ENCODE measurements at places on chromosomes 7 and 10.

GRCh38 chr7:16744518-16745250 is 8.9 kb upstream of the TSPAN13 start:
- no peak for DNase-seq

DNA sequence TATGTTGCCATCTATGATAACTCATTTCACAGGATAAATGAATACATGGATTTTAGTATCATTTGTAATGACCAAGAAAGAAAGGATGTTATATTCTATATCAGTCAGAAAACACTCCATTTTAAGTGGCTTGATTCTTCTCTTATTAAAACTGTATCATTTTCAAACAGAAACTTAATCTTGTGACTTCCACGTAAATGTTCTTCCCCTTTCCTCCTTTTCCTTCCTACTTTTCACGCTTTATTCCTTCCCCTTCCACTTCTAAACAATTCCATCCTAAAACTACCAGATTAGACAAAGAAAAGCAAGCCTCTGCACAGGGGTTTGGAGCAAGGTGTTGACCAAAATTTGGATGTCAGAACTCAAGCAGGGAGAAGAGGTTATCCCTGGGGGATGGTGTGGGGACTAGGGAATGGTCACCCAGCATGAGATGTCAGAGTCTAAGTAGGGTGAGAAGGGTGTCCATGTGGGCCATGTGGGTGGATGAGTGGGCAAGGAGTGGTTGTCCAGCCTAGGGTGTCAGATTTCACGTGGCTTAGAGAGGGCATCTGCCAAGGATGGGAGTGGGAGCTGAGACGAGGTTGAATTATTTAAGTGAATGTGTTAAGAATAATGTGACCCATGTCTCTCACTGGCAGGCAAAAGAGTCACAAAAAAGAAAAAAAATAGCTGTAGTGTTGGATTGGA is 5.0 kb upstream of the GSAP start:
- DNase-seq: no peak

DNA sequence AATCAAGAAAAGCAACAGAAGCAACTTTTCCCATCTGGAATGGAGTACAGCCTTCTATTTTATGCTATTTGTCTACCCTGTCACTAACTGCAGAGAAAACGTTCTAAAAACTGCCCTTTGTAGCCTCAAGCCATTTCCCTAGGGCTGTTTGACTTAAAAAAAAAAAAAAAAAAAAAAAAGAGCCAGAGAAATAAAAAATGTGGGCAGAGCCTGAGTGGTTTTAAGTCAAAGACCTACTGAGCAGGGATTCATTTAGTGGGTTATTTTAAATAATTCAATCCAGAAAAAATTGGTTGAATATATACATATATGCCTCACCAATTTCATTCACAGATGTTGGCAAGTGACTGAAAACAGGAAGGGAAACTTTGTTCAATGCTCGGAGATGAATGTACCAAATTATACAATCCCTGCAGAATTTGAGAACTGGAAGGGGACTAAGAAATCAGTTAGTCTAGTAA is 75.2 kb downstream of the PPP1R3C start:
- DNase-seq: peak; percentile 59

- no peak for DNase-seq
Measured at GRCh38 chr10:78859769-78860168, 209.0 kb upstream of the ZMIZ1 start.

DNA sequence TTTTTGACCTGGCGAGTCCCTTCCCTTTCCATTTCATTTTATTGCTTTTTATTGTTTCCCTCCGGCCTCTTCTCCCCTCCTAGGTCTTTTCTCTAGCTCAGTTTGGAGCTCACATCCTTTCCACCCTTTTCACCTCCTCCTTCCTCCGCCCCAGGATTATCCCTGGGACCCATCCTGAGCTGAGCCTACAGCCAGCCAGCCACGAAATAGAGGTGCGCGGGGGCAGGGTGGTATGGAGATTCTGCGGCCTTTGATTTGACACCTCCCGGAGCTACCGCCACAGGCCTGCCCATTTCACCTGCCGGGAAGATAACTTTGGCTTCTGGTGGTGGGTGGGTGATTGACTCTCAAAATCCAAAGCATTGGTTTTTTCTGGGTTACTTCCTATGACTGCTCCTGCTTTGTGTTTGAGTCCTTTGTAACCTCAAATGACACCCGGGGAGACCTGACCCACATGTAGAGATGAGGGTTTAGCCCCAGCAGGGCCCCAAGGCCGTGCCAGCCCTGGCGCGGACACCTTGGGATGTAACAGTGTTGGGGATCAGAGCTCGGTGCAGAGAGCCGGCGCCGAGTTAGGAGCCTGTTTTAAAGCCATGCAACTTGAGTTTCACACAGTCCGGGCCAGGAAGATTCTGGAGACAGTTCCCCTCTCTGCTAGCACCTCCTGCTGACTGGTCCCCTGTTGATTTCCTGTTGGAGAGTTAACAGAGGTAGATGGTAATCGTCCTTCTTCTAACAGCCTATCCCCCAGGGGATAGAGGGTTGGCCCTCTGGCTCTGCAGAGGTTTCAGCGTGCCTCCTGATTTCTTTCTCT is 1.5 kb downstream of the DUSP5 start:
- no peak for DNase-seq

GRCh38 chr10:60669501-60669900 is 108.8 kb upstream of the CDK1 start:
- no peak for DNase-seq

DNA sequence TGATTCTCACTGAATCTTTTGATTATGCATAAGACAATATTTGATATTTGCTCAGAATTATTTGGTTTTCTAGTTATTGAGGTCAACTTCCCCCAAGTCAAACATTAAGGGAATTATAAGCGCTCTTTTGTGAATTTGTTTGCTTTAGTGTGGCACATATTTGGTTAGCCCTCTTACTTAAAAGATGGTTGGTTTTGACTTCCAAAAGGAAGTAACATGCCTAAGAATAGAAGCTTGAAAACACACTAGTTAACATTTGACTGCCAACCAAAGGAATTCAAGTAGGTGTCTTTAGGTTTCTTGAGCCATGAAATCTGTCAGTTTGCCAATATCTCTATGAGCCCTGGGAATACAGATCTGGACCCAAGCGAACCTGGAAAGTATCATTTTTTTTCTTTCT is 24.9 kb downstream of the STEAP4 start:
- no peak for DNase-seq

DNA sequence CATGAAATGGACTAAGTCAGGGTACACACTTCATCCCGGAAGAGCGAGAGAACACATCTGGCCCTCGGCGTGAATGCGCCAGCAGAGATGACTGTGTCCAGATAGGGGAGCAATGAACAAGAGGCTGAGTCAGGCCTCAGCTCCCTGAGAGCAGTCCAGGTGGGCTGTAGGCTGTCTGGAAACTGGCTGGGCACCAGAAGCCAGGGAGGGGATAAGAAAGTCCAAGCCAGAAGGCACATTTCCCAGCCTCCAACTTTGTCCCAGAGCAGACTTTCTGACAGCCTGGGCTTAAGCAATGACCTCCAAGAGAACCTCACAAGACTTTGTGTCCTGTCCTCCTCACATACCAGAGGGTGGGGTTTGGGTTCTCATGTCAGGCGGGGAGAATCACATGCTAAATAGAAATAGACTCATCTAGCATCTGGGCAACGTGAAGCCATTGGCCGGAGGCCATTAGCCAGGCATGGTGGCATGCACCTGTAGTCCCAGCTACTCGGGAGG is 157.2 kb downstream of the ARHGAP12 start:
- DNase-seq: no peak

DNA sequence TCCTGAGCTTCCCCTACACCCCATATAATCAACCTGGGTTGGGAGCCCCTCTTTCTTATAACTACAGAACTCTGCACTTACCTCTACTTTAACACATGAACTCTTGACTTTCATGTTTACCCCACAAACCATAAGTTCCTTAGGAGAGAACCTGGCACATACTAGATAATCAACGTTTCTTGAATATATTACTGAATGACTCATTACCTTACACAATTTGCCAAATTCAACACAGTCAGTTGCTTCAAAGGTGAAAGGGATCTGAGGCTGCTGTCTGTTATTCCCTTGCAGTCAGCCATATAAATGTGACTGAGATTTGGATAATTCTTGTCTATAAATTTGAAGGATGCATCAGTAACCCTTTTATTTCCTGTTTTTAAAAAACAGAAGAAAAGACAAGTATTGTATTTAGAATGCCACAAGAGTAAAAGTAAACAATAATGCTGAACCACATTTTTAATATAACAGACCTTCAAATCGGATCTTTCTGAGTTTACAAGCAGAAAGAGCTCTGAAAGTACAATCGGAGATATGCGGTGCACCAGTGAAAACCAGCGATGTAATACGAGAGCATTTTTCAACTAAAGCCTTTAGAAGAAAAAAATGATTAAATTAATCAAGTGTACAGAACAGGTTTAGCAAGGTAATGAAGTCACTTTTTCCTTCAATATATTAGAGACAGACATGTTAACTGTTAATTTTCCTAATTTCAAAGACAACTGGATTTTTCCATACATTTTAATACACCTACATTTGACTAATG is 29.5 kb upstream of the LRRC17 start:
- DNase-seq: no peak

GRCh38 chr10:11013836-11014235 is 3.8 kb upstream of the CELF2 start:
- no peak for DNase-seq

DNA sequence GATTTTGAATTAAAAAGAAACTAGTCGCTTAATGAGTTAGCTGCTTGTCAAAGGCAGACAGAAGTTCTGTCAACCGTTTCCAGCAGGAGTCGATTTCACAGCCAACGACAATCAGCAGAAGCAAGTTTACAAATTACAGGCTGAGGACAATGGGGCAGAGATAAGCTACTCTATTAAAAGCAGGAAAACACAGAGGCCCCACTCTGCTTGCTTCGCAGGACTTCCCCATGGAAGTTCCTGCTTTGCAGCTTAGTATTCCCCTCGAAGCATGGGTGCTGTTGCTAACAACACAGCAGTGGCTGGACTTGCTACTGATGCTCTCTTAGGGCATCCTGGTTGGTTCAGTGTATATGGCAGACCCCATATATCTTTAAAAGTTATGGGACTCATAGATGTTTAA is 50.8 kb upstream of the KLF6 start:
- no peak for DNase-seq

- DNase-seq: no peak
Measured at GRCh38 chr10:12349629-12350166, 351 bp downstream of the CAMK1D start.

DNA sequence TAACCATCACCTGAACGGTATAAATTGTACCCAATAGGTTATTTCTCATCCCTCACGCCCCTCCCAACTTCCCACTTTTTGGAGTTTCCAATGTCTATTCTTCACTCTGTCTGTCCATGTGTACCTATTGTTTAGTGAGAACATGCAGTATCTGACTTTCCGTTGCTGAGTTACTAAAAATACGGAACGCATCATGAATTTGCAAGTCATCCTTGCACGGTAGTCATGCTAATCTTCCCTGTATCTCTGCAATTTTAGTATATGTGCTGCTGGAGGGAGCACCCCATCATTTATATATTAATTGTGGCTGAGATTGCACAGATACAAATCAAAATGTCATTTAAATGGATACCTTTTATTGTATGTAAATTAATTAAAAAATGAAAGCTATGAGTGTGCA is 75.7 kb upstream of the SFMBT2 start:
- DNase-seq: no peak

DNA sequence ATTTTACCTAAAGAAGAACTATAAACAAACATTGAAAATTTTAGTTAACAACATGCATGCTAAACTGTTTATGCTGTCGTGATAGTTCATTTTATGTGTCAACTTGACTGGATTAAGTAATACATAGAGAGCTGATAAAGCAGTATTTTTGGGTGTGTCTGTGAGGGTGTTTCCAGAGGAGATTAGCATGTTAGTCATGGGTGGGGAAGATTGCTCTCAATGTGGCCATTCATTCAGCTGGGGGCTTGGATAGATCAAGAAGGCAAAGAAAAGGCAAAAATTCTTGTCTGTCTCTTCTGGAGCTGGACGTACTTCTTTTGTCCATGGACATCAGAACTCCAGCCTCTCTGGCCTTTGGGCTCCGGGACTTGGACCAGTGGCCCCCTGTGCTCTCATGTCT is 172.9 kb upstream of the SEMA3E start:
- DNase-seq: no peak

DNA sequence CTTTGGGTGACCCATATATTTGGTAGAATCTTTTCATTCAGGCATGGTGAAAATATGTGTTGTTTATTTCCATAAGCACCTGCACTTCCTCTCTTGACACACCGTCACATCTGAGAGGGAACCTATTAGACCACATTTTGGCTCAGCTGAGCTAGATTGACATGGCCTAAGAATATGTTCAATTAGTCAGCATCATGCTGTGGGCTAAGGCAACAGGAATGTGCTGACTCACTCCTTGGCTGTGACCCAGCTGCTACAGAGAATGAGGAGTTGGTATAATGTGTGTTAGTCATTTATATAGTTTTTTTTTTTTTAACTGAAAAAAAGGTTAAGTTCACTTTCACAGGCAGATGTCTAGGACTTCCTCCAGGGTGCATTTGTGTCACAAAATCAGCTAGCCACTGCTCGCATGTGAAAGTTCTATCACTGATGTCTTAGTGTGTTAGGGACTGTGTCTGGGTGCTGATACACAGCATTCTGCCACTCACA is 180.6 kb downstream of the SEMA3E start:
- peak; percentile 98 for DNase-seq

GRCh38 chr7:137135654-137136350 is 207.7 kb downstream of the PTN start:
- no peak for DNase-seq

DNA sequence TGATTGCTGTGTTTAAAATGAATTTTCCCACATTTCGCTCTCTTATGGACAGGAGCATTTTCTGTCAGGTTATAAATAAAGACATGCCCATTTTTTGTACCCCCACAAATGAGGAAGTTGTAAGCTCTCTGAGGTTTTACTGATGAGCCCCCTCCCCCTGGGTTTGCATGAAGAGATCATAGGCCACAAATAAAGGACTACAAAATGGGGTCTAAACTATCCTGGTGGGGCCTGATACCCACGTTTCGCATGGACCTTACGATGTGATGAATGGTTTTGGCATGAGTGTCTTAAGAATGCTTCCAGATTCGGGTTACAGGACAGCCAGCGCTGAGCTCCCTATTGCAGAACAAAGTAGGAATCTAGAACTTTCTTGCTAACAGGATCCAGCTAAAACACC is 5.8 kb downstream of the IKZF1 start:
- no peak for DNase-seq

DNA sequence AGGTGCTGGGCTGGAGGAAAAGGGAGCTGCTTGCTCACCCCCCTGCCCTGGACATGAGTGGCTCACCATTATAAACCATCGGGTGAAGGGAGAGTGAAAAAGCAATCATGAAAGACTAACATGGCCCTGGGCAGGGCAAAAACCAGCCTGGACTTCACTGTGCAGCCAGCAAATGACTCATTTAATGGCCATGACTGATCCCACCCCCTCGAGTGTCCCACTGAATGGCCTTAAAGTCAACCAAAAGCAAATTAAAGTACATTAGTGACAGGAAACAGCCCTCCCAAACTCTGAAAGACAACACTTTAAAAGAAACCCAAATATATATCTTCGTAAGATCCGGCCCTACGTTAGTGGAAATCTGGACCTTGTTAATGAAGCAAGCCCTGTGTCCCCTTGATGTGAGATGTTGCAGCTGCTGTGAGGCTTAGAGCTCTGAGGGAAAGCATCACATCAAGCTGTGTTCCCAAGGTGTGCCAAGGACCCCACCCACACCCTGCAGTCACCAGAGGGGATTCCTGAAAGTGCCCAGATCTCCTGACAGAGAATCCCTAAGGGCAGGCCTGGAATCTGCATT is 31.2 kb downstream of the ADCYAP1R1 start:
- no peak for DNase-seq

All from fibroblast of skin of left quadriceps (primary cell).